ENCODE measurements at places on chromosomes 7 and 10. TPM values are rescaled to one million over a fixed set of nuclear protein-coding genes. Genes with fewer than 3 reads are reported as not detected.
A peak's percentile ranks its signal among the peaks of the same experiment; 100 is the strongest.

DNA sequence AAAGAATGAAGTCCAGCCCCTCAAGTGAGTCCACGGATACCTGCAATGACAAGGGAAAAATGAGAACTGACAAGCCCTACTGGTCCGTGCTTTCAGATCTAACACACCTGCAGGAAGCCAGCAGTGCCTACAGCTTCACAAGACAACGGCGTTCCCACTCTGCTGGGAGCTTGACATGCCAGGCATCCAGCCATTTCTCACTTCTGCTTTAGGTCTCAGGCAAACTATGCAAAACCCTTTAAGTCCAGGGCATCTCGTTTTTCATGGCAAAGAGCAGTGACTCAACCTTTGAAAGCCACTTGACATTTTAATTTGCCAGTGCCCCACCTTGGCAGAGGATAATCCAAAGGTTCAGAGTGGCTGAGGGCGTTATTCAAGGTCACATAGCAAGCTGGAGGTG, 49.1 kb upstream of the GPAM start:
- no peak overlapping the region for H3K27ac ChIP-seq
- no peak for DNase-seq
- H3K36me3 ChIP-seq = no peaks in the 10 kb centered on the region
- H3K4me1 ChIP-seq = no peaks in the 10 kb centered on the region
- H3K4me3 ChIP-seq = no peak overlapping the region

GRCh38 chr7:23971031-23971430, 261.0 kb downstream of the STK31 start:
- no peaks in the 10 kb centered on the region for H3K4me1 ChIP-seq
- no peaks in the 10 kb centered on the region for H3K36me3 ChIP-seq
- no peak overlapping the region for H3K27ac ChIP-seq
- H3K4me3 ChIP-seq = no peak overlapping the region
- H3K27me3 ChIP-seq = no peaks in the 10 kb centered on the region

GRCh38 chr10:116796910-116797513, 52.3 kb upstream of the ENO4 start:
- peak; percentile 76 for DNase-seq
- peaks cover 6% of the 10 kb centered on the region for H3K4me1 ChIP-seq
- H3K27ac ChIP-seq = no peak overlapping the region
- no peaks in the 10 kb centered on the region for H3K36me3 ChIP-seq
- H3K4me3 ChIP-seq = no peak overlapping the region

DNA sequence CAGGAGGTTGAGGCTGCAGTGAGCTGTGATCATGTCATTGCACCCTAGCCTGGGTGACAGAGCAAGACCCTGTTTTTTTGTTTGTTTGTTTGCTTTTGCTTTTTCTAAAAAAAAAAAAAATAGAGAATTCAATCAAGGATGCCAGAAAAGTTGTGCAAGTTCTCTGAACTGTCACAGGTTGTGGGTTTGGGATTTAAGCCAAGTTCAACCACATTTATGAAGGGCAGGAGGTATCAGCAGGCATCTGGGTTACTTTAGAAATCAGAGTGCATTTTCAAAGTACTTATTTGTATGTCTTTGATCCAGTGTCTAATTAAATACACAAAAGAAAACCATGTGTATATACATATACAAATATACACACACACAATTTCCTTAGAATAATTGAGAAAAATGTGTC, 151.2 kb upstream of the MINDY3 start:
- no peaks in the 10 kb centered on the region for H3K27me3 ChIP-seq
- H3K27ac ChIP-seq = no peak overlapping the region
- no peaks in the 10 kb centered on the region for H3K4me1 ChIP-seq
- H3K4me3 ChIP-seq = no peak overlapping the region

- no peaks in the 10 kb centered on the region for H3K4me1 ChIP-seq
- no peak overlapping the region for H3K4me3 ChIP-seq
- no peaks in the 10 kb centered on the region for H3K27me3 ChIP-seq
- H3K36me3 ChIP-seq = no peaks in the 10 kb centered on the region
Measured at GRCh38 chr7:69047151-69047754, 551.0 kb upstream of the AUTS2 start.

DNA sequence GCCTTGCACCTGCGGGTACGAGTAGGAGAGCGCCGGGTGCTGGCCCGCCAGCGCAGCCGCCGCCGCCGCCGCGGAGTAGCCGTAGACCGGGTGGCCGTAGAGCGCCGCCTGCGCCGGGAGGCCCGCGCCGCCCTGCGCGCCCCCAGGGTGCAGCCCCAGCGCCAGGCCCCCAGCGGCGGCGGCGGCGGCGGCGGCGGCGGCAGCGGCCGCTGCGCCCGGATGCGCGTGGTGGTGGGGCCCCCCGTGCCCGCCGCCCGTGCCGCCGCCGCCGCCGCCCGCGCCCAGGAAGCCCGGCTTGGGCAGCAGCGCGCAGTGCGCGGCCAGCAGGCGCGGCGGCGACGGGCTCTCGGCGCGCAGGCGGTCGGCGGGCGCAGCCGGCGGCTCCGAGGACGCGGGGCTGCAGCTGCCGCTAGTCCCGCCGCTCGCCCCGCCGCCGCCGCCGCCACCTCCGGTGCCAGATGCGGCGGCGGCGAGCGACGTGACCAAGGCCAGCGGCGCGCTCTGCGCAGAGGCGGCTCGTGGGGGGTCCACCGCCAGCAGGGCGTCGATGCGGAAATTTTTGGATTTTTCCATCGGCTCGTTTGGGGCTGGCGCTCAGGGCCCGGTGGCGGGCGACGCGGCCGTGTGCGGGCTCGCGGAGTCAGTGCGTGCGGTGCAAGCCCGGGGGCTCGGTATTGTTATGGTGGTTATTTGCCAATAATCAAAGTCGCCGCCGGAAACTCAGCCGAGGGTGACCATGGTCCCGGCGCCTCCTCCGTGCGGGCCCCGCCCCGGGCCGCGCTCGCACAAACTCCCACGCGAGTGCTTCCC, 480 bp downstream of the MNX1 start:
- peaks cover 15% of the 10 kb centered on the region for H3K4me1 ChIP-seq
- H3K27ac ChIP-seq = no peak overlapping the region
- H3K4me3 ChIP-seq = peak overlapping the region; percentile 39
- H3K36me3 ChIP-seq = no peaks in the 10 kb centered on the region
- no peak for DNase-seq

- peaks cover 40% of the 10 kb centered on the region for H3K36me3 ChIP-seq
- no peak overlapping the region for H3K4me3 ChIP-seq
Measured at GRCh38 chr10:84456126-84456525, 127.7 kb downstream of the CCSER2 start.

GRCh38 chr10:70430493-70431445, 10.7 kb downstream of the NODAL start:
- peaks cover 20% of the 10 kb centered on the region for H3K4me1 ChIP-seq
- DNase-seq = no peak

DNA sequence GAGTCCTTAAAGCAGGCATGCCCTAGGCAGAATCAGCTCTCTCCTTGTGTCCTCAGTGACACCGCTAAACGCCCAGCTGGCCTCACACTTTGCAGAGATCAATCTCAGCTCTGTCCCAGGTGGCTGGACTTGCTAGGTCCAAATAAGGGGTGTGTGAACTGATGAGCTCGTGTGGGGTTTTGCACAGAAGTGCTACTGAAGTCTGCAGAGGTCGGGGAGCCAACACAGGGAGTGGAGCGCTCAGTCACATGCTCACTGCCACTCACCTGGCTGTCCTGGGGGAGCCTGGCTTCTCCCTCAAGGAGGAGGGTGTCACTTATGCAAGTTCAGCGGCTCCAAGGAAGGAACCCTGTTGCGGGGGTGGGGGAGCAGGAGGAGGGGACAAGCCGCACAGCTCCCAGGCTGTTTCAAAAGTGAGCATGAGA, 2.0 kb downstream of the ELN start:
- no peaks in the 10 kb centered on the region for H3K36me3 ChIP-seq
- H3K27me3 ChIP-seq = peaks cover 38% of the 10 kb centered on the region
- no peak for DNase-seq
- H3K27ac ChIP-seq = no peak overlapping the region

GRCh38 chr10:25176421-25176968, 1.7 kb downstream of the GPR158 start:
- DNase-seq = no peak
- peaks cover 6% of the 10 kb centered on the region for H3K36me3 ChIP-seq
- H3K4me3 ChIP-seq = no peak overlapping the region
- no peak overlapping the region for H3K27ac ChIP-seq
- peaks cover 42% of the 10 kb centered on the region for H3K27me3 ChIP-seq

- H3K27me3 ChIP-seq = peaks cover 4% of the 10 kb centered on the region
- no peak overlapping the region for H3K4me3 ChIP-seq
- H3K27ac ChIP-seq = no peak overlapping the region
- no peaks in the 10 kb centered on the region for H3K4me1 ChIP-seq
Measured at GRCh38 chr10:24350070-24350921, 141.4 kb downstream of the KIAA1217 start.

The RBAK gene
- total RNA-seq = 9.1 TPM

The SLC25A13 gene
- total RNA-seq = 7.9 TPM

The VENTX gene
- total RNA-seq = 0.07 TPM

The PTER gene
- 27.2 TPM for total RNA-seq

The POLR2J gene
- total RNA-seq = 44.4 TPM

The JMJD1C gene
- total RNA-seq = 47.3 TPM
